ENCODE measurements at places on chromosomes 11 and 22. TPM values are rescaled to one million over a fixed set of nuclear protein-coding genes. Genes with fewer than 3 reads are reported as not detected.

- no peaks in the 10 kb centered on the region for H3K36me3 ChIP-seq
- no peak overlapping the region for H3K4me3 ChIP-seq
- no peak for DNase-seq
- no peak overlapping the region for H3K27ac ChIP-seq
These were observed 137.8 kb downstream of the CSNK2A3 start for GRCh38 chr11:11215058-11215815.

GRCh38 chr22:25447067-25447685, 117.3 kb upstream of the GRK3 start:
- no peak for DNase-seq
- no peak overlapping the region for H3K27ac ChIP-seq
- no peaks in the 10 kb centered on the region for H3K27me3 ChIP-seq
- peaks cover 18% of the 10 kb centered on the region for H3K4me1 ChIP-seq

DNA sequence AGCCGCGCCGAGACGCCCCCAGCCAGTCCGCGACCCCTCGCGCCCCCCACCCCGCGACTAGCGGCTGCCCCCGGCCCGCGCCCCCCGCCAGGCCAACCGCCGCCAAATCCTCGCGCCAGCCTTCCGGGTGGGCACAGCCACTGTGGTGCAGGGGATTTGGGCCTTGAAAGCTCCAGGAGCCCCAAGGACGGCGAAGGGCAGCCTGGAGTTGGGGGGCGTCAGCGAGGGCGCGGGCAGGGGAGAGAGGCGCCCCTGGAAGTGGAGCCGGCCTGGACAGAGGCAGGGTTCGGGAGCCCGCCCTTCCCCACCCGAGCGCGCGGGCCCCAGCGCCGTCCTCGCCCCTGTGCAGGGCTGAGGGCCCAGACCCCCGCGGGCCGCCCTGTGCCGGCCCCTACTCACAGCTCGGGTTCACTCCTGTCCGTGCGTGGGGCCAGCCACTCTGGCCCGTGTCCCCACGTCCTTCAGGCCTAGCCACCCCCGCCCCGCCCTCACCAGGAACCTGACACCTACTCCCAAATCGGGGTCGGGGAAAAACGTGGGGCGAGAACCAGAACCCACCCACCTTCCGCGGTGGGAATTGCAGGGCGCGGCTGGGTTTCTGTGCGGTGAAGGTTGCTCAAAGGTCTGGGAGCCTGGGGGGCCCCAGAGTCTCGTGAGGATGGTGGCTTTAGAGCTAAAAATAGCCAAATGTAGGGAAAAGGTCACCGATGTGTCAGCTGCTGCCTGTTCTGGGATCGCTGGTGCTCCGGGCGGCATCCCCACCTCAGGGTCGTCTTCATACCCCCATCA, at the start of gene CPT1B:
Gene CPT1B, minus strand, starts transcription at position 441 of the 789 bp plus-strand sequence. CDS start 512 bp downstream, outside the sequence.
- H3K4me3 ChIP-seq: peak within 1 kb of the TSS; percentile 72
- peaks cover 30% of the 10 kb centered on the region for H3K4me1 ChIP-seq
- peak; percentile 57 for DNase-seq
- H3K27ac ChIP-seq: peak within 1 kb of the TSS; percentile 89

DNA sequence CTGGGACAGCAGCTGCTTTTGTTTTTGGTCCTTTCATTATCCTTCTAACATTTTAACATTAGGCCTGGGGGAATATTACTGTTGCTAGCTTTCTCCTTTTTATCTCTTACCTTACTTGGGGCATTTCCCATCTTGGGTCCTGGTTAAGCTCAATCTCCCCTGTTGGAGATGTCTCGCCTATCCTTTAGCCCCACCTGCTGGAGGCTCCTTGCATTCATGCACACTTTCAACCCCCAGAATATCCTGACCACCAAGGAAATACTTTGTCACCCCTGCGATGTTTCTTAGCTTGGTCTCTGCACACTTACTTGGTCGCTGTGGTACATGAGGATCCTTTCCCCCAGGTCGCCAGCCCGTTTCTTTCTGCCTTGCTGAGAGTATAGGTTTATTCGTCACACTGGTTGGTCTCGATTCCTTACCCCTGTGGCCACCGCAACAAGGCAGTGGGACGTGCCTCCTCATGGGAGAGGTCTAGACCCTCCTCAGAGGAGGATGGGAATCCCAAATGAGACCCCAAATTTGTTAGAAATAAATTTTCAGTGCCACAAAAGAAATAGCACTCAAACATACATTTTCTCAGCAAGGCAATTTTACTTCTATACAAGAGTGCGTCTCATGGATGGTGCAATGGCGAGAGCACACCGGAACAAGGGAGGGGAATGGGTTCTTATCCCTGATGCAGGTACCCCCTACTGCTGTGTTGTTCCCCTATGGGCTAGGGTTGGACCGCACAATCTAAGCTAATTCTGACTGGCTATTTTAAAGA, 5.4 kb upstream of the TXN2 start:
- DNase-seq: no peak
- peaks cover 4% of the 10 kb centered on the region for H3K4me1 ChIP-seq
- no peaks in the 10 kb centered on the region for H3K36me3 ChIP-seq
- H3K27ac ChIP-seq: no peak overlapping the region

DNA sequence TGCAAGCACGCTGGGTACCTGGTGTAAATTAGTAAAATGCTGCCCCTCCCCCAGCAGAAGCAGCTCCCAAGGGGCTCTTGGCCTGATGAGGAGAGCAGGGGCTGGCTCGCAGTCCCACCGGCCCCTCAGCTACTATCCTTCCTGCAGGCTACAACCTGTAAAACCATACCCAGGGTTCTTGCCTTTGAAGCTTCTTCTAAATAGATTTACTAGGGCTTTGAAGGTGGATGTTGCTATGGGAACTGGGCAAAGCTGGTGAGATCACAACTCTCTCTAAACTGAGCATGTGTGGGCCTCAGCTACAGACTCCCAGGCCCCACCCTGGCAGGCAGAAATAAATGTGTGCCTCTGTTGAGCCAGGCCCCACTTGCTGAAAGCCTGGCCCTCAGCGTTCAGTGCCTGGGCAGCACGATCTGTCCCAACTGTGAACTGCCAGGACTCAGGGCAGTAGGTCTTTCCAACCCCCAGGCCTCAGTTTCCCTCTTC, 18.5 kb downstream of the CD5 start:
- no peaks in the 10 kb centered on the region for H3K4me1 ChIP-seq
- H3K36me3 ChIP-seq: no peaks in the 10 kb centered on the region
- no peak overlapping the region for H3K27ac ChIP-seq
- no peaks in the 10 kb centered on the region for H3K27me3 ChIP-seq
- DNase-seq: no peak

DNA sequence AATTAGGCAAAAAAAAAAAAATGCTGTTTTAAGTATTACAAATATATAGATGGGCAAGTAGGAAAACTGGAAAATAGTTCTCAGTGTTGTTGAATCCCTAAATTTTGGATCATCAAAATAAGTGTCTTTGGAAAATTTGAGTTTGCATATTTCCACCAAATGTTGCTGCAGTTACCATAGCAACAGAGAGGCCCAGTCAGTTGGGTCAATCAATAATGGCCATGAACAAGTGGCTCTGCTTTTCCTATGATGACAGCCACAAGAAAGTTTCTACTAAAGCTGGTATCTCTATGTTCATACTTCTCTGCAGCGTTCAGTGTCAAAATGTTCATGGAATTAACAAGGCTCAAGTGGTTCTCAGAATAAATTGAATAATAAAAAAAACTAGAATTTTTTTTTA, 79.1 kb downstream of the SERGEF start:
- no peaks in the 10 kb centered on the region for H3K36me3 ChIP-seq
- H3K4me3 ChIP-seq: no peak overlapping the region
- H3K4me1 ChIP-seq: no peaks in the 10 kb centered on the region

DNA sequence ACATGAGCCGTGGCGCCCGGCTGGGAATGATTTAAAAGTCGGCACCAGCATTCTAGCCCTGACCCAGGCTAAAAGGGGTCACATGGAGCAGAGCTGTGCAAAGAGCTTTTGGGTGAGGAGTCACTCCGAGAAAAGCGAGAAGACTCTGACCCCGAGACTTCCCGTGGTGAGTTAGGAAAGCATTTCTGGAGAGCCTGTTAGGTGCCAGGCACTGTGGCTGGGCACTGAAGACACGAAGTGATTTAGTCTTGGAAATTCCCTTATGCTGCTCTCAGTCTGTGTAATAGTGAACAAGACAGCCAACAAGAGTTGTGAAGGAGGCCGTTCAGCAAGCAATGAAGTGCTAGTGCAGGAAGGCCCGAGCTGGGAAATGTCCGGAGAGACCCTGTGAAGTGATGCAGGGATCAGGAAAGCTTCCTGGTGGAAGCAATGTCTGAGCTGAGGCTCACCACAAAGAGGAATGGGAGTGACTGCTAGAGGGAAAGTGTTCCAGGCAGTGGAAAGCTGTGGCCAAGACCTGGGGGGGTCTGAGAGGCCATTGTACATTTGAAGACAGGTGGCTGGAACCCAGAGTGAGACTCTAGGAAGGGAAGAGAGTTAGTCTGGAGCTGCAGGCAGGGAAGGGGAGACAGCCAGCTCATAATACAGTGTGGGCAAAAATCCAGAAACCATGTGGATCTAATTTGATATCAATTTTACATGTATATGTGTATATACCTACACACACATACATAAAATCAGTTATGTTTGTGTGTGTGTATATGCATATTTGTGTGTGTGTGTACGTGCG, 31.6 kb downstream of the MARK2 start:
- no peak overlapping the region for H3K4me3 ChIP-seq
- H3K4me1 ChIP-seq: peaks cover 68% of the 10 kb centered on the region
- no peaks in the 10 kb centered on the region for H3K27me3 ChIP-seq
- no peak for DNase-seq

DNA sequence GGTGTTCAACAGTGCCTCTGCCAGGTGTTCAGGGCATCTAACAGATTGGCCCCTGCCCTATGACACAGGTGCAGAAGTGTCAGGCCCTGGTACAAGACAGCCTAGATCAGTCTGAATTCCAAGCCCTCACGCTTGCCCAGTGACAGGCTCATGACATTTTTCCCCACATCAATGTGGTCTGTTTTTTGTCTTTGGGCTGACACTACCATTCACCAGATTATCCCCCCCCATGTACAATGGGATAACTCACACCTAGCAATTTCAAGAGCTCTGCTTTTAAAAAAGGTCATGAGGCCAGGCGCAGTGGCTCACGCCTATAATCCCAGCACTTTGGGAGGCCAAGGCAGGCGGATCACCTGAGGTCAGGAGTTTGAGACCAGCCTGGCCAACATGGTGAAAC, 155.5 kb upstream of the PITPNB start:
- peaks cover 13% of the 10 kb centered on the region for H3K4me1 ChIP-seq
- H3K27ac ChIP-seq: no peak overlapping the region
- H3K36me3 ChIP-seq: no peaks in the 10 kb centered on the region
- H3K4me3 ChIP-seq: no peak overlapping the region
- no peak for DNase-seq

- DNase-seq: no peak
- H3K27ac ChIP-seq: no peak overlapping the region
- no peak overlapping the region for H3K4me3 ChIP-seq
These were observed 91.8 kb downstream of the SWAP70 start for GRCh38 chr11:9755561-9756185.

GRCh38 chr22:43529934-43530333, 118.1 kb downstream of the MPPED1 start:
- no peak overlapping the region for H3K27ac ChIP-seq
- no peaks in the 10 kb centered on the region for H3K36me3 ChIP-seq
- DNase-seq: no peak
- peaks cover 6% of the 10 kb centered on the region for H3K27me3 ChIP-seq

GRCh38 chr11:45048870-45049691, 97.4 kb upstream of the PRDM11 start:
- no peaks in the 10 kb centered on the region for H3K36me3 ChIP-seq
- no peak for DNase-seq
- H3K27me3 ChIP-seq: no peaks in the 10 kb centered on the region
- H3K4me1 ChIP-seq: peaks cover 27% of the 10 kb centered on the region
- H3K27ac ChIP-seq: peak overlapping the region; percentile 68
- no peak overlapping the region for H3K4me3 ChIP-seq

GRCh38 chr11:69930081-69931059, 111.2 kb upstream of the FGF3 start:
- H3K27ac ChIP-seq: no peak overlapping the region
- H3K4me3 ChIP-seq: no peak overlapping the region
- no peak for DNase-seq
- H3K36me3 ChIP-seq: no peaks in the 10 kb centered on the region

- no peaks in the 10 kb centered on the region for H3K36me3 ChIP-seq
- H3K27me3 ChIP-seq: no peaks in the 10 kb centered on the region
- H3K27ac ChIP-seq: no peak overlapping the region
- no peak for DNase-seq
- no peaks in the 10 kb centered on the region for H3K4me1 ChIP-seq
These were observed 56.2 kb downstream of the OTOG start for GRCh38 chr11:17603056-17603825.

GRCh38 chr11:72940417-72940816, 126.2 kb downstream of the ATG16L2 start:
- H3K4me1 ChIP-seq: peaks cover 4% of the 10 kb centered on the region
- H3K4me3 ChIP-seq: no peak overlapping the region
- H3K27ac ChIP-seq: no peak overlapping the region
- DNase-seq: no peak

The GGTLC2 gene
- polyA plus RNA-seq: not detected

The SEC14L6 gene
- not detected for polyA plus RNA-seq

The FGF19 gene
- polyA plus RNA-seq: not detected

The PDGFD gene
- polyA plus RNA-seq: 1.8 TPM

The TBX1 gene
- 80.8 TPM for polyA plus RNA-seq

The ZMAT5 gene
- polyA plus RNA-seq: 38.0 TPM

The SCN4B gene
- 3.6 TPM for polyA plus RNA-seq

The SCGB1D2 gene
- polyA plus RNA-seq: 8.8 TPM

The IGLL1 gene
- polyA plus RNA-seq: not detected

The MSANTD2 gene
- polyA plus RNA-seq: 5.4 TPM

The OR5AL1 gene
- not detected for polyA plus RNA-seq

The TIRAP gene
- 7.9 TPM for polyA plus RNA-seq

The CST6 gene
- 18.7 TPM for polyA plus RNA-seq
